ENCODE measurements at places on chromosomes 5 and 9. TPM values are rescaled to one million over a fixed set of nuclear protein-coding genes. Genes with fewer than 3 reads are reported as not detected.

NME5 gene
- total RNA-seq, result 0.66 TPM

EPB41L4A gene
- 4.8 TPM for total RNA-seq

NUTM2G gene
- 0.57 TPM for total RNA-seq

STK32A gene
- 0.99 TPM for total RNA-seq

GRPEL2 gene
- total RNA-seq, result 47.3 TPM

SPINK6 gene
- total RNA-seq, result not detected

ANKS6 gene
- 44.5 TPM for total RNA-seq

UNC13B gene
- total RNA-seq, result 48.2 TPM

LEAP2 gene
- 1.0 TPM for total RNA-seq

GRCh38 chr9:26392639-26393038, 500.0 kb downstream of the CAAP1 start:
- DNase-seq, result no peak

DNA sequence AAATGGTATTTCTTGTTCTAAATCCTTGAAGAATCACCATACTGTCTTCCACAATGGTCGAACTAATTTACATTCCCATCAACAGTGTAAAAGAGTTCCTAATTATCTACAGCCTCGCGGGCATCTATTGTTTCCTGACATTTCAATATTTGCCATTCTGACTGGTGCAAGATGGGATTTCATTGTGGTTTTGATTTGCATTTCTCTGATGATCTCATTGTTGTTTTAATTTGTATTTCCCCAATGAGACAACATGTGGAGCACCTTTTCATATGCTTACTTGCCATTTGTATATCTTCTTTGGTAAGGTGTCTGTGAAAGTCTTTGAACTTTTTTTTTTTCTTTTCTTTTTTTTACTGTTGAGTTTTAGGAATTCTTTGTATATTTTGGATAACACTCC, 473.6 kb downstream of the KCTD16 start:
- DNase-seq, result no peak

GRCh38 chr5:122385286-122385685, 73.2 kb downstream of the SNCAIP start:
- DNase-seq, result no peak

DNA sequence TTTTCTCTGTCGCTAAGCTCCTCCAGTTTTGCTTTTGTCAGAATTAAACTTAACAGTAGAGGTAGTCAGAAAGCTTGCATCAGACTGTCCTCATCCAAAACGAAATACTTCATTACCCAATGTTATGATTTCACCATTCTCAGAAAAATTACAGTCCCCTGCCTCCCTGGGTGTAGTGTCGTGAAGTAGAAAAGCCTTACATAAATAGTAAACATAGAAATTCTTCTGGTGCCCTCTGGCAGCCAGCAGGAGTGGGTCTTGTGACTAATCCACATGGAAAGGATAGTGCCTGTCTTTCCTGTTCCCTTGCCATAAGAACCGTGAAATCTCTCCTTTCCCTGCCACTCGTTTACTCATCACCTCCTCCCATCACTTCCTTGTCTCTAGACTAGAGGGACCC, 230.6 kb downstream of the GNA14 start:
- DNase-seq, result no peak

GRCh38 chr5:54091307-54092130, 218.9 kb downstream of the ARL15 start:
- DNase-seq, result no peak

DNA sequence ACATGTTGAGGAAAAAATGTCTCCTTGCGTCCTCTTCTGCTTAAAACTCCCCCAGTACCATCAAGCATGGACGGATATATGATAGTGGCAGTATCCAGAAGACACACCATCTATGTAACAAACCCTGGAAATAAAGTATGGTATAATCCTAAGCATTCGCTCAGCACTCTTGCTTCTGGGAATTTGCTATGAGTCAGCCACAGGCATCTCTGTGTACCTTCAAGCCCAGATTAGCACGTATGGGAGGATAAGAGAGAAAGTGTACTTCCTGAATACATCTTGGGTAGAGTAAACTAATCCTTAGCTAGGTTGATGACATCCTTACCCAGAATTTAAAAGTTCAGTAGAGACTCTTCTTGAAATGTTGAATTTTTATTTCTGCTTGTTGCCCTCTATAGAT, 71.2 kb downstream of the GHR start:
- no peak for DNase-seq

GRCh38 chr5:60352992-60353599, 346.9 kb downstream of the DEPDC1B start:
- no peak for DNase-seq

DNA sequence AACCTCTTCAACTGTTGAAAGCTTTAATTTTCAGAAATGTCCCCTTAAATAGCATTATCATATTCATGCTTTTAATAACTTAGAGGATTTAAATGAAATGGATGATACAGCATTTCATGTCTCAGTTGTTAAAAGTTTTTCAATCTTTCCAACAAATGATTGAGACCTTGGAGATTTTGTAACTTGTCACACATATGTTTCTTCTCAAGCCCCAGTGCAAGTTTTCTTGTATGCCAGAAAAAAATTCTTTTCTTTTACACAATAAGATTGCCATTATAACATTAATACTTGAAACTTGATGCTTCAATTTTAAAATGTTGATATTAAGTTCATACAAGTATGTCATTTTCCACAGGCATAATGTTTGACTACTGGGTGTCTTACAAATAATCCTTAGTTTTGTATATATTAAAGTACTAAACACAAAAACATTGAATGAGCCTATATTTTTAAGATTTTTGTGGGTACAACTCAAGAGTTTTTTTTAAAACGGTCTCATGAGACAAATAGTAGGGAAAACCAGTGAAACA, 124.5 kb downstream of the AGTPBP1 start:
- no peak for DNase-seq

DNA sequence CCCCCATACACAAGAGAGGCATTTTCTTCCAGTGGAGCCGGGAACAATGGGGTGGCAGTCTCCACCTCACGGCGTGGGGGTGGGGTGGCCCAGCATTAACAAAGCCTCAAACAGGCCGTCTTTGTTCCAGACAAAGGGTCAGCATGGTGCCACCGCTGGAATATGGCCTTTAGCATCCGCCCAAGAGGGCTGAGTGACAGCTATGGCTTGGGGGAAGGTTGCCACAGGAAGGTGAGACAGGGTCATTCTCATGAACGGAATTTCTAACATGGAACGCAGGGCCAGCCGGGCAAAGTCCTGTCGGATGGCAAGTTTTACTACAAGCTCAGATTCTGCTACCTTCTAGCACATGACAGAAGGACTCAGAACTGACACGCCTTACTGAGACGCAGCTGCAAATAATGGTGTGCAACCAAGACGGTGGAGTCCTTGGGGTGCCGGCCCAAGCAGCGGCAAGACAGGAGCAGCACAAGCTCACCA, 64.0 kb downstream of the OTULIN start:
- DNase-seq, result peak; percentile 87

DNA sequence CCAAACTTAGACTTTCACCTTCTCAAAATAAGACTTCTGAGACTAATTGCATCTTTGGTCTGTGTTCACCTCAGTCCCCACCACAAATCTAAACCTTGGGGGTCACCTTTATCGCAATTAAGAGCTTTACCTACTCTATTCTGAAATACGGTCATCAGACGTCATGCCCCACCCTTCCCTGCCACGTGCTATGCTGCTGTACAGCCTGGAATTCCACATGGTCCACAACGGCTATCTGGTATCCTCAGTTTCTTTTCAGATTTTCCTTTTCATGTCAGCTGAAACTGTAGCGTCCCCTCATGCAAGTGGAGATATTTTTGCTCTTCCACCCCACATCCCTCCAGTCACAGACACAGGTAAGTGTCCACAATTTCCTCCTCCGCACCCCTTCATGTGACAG, 511.1 kb downstream of the DIRAS2 start:
- DNase-seq, result no peak
